T follicular helper cell (primary cell): ENCODE measurements at places on chromosomes 5 and 9.
A peak's percentile ranks its signal among the peaks of the same experiment; 100 is the strongest.

GRCh38 chr5:60352992-60353599 is 346.9 kb downstream of the DEPDC1B start:
- no peak for DNase-seq

GRCh38 chr5:96248131-96248530 is 184.9 kb downstream of the PCSK1 start:
- no peak for DNase-seq

DNA sequence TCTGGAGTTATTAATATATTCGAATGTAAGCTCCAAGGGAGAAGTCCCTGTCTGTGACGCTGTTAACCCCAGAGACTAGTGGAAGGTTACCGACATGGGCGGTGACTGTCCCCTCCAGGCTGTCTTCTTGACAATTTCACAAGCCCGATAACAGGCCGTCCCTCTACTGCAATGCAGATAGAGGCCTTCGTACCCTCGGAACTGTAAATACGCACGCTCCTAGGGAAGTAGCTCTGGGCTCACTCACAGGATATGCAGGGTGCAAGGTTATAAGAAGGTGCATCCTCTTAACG is 680 bp upstream of the RFK start:
- peak; percentile 50 for DNase-seq

DNA sequence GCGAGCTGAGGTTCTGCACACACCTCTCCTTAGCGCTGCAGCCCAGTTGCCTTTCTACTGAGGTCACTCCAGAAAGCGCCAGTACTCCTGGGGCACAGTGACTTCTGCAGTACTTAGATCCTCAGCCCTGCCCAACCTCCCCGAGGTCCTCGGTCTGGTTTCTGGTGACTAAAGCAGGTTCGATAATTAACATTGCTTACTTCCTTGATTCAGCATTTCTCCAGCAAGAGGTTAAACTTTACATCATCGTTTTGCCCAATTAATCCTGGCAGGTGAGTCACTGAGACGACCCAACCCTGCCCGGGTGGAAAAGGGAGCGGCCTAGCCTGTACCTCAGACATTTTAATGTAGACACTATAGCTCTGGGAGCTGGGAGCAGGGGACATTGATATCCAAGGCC is 77.6 kb downstream of the PLAC8L1 start:
- DNase-seq: no peak

DNA sequence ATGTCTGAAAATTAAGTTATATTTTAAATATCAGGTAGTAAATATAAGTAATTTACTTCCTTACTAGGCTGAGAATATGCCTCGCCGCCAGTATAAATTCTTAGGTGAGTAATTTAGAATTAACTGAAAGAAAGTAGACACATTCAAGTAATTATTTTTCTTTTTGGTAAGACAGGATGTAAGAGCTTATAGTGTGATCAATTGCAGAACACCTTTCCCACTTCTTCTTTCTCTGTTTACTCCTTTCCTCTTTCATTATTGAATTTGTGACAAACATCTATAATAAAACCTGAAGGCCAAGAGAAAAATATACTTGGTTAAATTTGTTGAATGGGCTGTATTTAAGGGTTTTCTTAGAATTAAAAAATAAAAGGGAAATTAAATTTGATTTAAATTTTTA is 195.1 kb upstream of the CDKN2B start:
- no peak for DNase-seq

DNA sequence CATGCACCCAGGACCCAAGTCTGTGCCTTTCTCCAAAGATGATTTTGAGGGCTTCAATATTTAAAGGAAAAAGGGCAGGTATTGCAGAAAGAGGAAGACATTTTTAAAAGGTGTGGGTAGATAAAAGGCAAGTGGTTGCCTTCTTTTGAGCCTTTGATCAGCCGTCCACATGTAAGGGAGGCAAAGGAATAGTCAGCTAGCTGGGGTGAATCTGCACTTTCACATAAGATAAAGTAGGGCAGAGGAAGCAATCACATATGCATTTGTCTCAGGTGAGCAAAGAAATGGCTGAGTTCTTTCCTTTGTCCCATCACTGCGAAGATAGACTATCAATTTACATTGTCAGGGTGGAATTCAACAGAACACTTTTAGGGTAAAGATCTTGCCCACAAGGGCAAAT is 19.9 kb downstream of the MGAT1 start:
- DNase-seq: no peak

GRCh38 chr5:13501176-13501575 is 443.3 kb downstream of the DNAH5 start:
- no peak for DNase-seq

- no peak for DNase-seq
Observed at GRCh38 chr5:10626473-10627013, 62.7 kb downstream of the ANKRD33B start.

GRCh38 chr9:121156263-121156731 is 45.4 kb downstream of the RAB14 start:
- DNase-seq: no peak

DNA sequence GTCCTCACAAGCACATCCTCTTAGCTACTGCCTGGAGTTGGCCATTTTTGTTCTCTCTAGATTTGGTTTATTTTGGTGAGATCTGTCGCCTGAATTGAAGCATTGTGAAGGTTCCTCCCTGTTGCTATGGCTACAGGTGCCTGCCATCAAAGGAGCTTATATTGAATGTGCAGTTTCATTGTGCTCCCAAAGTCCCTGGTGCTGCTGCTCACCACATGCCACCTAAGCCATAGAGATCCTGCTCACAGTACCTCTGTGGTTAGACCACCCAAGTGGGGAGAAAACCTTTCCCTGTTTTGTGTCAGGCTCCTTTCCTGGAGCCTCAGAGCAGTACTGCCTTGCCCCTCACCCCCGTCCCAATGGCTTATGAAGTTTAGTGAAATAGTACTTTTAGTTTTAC is 383.4 kb downstream of the TMEM38B start:
- no peak for DNase-seq

- no peak for DNase-seq
Observed at GRCh38 chr5:50878470-50878869, 212.0 kb downstream of the PARP8 start.

GRCh38 chr5:103434057-103434456 is 128.5 kb downstream of the NUDT12 start:
- DNase-seq: no peak

DNA sequence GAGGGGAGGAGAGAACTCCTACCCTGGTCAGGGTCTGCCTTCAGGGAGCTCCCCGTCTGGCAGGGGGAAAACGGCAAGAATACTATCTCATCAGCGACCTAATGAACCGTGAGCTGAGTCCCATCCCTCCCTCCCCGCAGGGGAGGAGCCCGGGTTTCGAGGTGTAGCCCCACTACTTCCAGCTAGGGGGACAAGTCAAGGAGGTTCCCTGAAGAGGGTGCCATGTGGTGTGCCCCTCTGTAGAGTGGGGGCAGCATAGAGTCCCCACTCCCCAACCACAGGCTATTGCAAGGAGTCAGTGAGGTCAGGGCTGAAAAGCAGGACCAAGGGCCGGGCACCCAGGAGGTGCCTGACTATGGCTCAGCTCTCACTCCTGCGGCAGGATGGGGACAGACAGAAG is 50.9 kb upstream of the RXRA start:
- no peak for DNase-seq

- no peak for DNase-seq
Observed at GRCh38 chr5:176631383-176632200, 1.1 kb downstream of the EIF4E1B start.

GRCh38 chr5:95631255-95631958 is 11.5 kb downstream of the GPR150 start:
- no peak for DNase-seq

DNA sequence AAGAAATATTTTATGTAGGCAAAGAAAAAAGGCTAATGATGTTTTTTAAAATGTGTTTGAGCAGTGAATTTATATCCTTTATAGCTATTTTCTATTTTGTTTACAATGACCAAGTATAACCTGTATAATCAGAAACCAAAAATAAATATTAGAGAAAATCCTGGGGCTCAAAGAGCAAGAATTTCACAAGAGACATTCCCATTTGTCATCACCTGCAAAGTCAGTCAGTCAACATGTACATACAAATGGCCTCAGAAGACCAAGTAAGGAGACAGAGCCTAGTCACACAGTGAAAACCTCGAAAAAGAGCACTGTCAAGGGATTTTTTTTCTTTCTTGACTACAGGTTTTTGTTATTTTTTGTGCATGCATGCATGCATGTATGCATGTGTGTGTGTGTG is 231.4 kb downstream of the GLIS3 start:
- DNase-seq: no peak

DNA sequence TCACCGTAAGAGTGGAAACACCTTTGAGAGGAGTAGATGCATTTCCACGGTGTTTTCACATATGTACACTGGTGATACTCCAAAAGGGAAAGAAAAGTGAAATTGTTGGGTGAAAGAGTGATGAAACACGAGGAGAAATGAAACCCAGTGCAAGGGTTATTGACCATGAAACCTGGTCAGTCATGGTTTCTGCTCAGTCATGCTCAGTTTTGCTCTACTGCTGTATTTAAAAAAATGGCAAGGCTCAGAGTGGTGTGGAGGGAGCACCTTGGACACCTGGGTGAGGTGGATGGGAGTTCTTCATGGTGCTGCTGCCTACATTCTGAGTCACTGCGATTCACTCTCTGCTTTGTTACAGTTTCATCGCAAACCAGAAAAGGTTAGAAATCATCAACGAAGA is 32.3 kb downstream of the NTRK2 start:
- no peak for DNase-seq

GRCh38 chr9:3758816-3759576 is 233.2 kb upstream of the RFX3 start:
- DNase-seq: no peak

GRCh38 chr5:164934039-164934438 is 1428.6 kb downstream of the MAT2B start:
- DNase-seq: no peak

- DNase-seq: no peak
Observed at GRCh38 chr5:68002836-68003235, 212.7 kb upstream of the PIK3R1 start.

- DNase-seq: no peak
Observed at GRCh38 chr9:134175808-134176598, 11.6 kb upstream of the RNU6ATAC start.

DNA sequence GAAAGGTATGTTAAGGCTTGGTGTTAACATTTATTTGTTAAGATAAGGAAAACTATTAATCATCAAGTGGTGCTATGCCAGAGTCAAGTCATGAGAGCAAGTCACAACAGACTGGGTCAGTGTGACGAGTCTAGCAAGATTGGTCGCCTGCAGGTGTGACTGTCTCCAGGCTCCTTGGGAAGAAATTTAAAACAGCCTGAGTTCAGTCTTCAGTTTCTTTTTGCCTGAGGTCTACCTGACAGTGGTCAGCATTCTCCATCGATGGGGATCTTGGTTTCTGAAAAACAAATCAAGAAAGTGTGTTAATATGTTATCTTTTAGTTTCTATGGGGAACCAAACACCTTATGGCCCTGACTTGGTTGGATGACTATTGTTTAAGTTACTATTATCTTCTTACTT is 56.3 kb downstream of the CETN3 start:
- no peak for DNase-seq

DNA sequence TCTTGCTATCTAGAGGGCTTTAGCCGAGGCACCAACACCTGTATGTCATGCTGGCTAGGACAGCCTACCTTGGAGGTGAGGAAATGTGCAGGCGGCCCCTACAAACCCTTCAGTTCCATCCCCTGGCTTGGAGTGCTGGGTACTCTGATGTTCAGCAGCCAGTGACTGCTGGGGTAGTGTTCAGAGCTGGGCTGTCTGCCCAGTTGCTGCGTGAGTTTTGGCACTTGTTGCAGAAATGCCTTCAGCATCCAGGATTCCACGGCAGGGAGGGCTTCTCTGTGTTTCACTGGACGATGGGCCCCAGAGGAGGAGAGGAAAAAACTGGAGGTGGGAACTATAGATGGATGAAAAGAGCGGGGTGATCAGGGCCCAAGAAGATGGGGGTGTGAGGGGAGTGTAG is 10.4 kb downstream of the SWI5 start:
- no peak for DNase-seq

DNA sequence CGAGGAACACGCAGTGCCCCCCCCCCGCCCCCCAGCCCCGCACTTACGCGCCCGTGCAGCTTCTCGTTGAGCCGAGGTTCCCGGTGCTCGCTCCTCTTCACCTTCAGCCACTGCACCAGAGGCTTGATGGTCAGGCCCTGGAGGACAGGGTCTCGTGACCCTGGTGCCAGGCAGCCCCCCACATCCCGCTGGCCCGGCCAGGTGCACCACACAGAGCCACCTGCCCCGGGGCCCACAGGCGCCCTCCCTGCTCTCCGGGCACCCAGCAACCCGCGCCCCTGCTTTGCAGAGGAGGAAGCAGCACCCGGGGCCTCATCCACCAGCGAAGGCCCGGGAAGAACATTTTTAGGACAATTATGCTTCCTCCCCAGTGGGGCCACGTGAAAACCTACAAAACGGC is 39.0 kb downstream of the EXOC3 start:
- no peak for DNase-seq
